ENCODE measurements at places on chromosomes 6 and 20. TPM values are rescaled to one million over a fixed set of nuclear protein-coding genes. Genes with fewer than 3 reads are reported as not detected.

DNA sequence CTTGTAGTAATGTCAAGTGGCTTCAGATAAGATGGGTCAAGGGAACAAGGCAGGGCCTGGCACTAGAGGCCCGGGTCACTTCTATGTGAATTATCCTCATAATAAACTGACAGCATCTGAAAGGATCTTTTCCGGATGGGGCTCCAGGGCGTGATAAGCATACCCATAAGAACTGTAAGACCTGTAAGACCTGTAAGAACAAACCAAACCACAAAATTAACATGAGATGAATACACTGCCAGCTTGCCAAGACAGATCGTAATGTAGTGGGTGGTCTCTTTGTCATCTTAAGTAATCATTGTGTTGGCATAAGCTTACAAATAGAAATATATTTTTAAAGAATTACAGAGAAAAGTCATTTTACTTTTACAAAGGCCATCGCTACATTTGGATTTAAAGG is 334.9 kb downstream of the RFPL4B start:
- no peak for DNase-seq

DNA sequence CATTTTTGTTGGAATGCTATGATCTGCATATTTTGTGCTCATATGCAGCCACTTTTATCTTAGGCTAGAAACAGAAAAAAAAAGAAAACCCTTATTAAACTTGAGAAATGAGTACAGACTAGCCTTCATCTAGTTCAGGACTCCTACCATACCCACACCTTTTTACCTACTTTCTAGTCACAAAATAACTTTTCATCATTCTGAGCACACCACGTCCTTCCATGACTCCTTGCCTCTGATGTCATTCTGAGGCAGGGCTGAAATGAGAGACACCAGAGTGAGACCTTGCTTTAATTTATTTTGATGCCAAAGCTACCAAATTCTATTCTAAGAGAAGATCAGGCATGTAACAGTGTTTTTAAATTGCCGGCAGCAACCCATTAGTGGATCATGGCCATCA is 38.8 kb downstream of the SNX3 start:
- no peak for DNase-seq

- DNase-seq: no peak
These were observed 66.5 kb upstream of the ADGRG6 start for GRCh38 chr6:142235272-142235671.

DNA sequence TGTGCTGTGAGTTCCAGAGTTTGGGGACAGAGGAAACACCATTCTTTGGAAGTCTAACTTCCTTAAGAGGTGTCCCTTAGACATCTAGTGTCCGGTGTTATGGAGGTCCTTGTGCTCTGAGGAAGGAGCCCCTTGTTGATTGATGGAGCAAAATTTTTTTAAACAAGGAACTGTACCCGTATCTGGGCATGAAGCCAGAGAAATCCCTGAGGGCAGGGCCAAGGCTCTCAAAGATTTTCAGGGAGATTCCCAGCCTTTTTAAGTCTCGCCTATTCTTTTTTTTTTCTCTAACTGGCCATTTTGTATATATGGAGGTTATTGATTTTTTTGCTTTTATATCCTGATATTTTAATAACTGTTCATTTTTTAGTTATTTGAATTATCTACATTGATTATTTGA is 45.9 kb downstream of the TRIM38 start:
- DNase-seq: no peak

GRCh38 chr20:46642265-46642968 is 8.8 kb downstream of the SLC13A3 start:
- DNase-seq: no peak

- DNase-seq: no peak
These were observed 55.5 kb downstream of the TCP11 start for GRCh38 chr6:35085359-35086281.

DNA sequence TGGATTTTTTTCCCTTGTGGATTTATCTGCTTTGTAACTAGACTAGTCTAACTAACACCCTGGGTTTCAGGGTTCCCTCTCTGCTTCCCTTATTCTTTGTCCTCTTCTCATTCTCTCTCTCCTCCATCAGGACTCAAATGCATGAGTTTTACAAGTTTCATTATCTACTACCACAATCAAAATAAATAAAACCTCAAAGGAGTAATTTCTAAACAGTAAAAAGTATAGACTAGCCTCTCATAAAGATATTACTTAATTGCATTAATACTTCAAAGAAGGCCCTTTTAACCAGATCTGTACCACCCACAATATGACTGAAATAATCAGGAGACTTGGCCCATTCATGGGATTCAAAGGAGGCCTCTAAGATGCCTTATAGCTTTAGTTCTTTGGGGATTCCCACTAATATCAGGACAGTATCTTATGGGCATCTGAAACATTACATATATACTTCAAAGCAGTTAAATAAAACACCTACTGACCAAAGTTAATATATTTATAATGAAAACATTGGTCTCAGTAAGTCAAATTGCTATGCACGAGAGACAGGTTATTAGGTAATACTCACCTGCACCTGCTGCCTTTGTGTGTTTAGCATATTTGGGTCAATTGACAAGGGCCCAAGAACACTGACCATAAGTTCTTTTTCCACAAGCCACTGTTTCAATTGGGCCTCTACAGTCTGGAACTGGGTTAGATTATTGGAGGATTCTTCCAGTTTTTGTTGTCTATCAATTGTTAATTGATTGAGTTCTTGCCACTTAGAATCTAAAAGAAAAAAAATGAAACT is 85.7 kb downstream of the DST start:
- no peak for DNase-seq

DNA sequence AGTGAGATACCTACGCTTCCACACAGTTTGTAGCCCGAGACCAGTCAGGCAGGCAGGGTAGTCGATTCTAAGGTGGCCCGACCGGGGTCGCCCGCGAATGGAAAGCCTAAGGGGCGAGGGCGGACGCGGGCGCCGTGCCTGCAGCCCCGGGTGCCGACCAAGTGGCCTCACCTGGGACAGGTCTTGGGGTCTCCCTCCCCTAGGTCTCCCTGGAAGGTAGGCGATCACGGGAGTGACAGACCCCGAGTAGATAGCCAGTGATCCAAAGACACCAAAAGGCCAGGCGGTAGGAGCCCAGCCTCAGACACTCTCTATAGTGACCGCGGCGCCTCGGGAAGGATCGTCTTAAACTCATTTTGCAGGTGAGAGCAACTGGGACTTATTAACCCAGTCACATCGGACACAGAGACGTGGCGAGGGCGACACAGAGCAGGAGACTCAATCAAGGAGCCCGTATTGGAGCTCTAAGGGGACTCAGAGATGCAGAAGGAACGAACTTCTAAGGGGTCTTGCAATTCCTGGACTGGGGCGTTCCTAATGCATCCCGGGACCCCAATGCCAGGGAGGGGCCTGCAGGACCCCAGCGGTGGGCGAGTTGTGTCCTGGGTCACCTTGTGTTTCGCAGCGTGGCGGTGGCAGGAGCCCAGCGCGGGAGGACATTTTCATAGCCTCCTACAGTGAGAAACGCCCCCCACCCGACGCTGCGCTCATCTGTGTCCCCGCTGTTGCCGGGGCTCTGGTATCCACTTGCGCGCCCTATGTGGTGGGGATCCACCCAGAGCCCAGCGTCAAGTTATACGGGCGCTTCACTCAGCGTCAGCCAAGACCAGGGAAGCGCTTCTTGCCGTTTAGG is 2.1 kb upstream of the VSX1 start:
- no peak for DNase-seq

DNA sequence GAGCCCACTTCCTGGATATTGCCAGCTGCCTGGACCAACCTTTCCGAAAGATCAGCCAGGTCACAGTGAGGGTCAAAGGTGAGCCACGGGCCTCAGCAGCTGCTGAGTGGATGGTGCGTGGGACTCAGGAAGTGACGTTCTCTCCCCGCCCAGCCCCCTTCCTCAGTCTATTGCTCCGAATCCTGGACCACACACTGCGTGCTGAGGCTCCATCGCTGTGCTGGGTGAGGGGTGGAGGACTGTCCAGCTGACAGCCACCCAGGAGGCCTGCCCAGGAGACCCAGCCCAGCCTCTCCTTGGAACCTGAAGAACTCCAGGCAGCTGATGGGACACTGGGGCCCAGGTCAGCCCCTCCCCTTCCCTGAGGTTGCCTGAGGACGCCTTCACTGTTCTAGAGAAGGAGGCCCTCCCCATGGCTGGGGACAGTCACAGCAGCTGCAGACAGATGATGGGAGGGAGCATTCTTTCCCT is 94.4 kb upstream of the CD93 start:
- peak; percentile 55 for DNase-seq

DNA sequence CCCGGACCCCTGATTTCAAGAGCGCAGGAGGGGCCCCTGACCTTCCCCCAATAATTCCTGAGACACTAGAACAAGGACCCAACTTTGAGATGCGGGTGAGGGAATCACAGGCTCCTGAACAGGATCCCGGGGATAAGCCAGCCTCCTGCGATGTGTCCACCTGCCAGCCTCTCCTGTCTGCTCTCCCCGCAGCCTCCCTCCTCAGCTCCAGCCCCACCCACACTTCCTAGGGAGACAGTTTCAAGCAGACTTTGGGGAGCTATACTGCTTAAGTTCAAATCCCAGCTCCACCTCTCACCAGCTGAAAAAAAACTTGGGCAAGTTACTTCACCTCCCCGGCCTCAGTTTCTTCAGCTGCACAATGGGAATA is 50.8 kb downstream of the GRM4 start:
- no peak for DNase-seq

DNA sequence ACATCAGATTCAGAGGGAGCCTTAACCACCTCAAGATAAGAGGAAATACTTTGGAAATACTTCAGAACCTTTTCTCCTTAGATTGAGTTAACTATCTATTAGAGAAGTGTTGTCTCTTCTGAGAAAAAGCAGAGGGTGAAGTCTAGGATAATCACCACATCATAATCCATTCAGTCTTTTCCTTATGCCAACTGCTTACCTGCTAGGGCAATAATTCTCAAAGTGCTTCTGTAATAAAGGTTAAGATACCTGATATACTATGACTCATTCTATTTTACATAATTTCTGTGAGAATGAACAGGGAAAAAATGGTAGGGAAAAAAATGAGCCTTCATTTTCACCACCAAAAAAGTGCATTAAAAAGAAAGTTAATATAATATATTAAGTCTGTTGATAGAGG is 70.1 kb upstream of the LOC128125822 start:
- DNase-seq: no peak

GRCh38 chr6:82017288-82017687 is 230.3 kb downstream of the IBTK start:
- DNase-seq: peak; percentile 78

GRCh38 chr6:92538926-92539325 is 880.4 kb downstream of the EPHA7 start:
- peak; percentile 26 for DNase-seq

- DNase-seq: peak; percentile 19
These were observed 1.6 kb upstream of the HEY2 start for GRCh38 chr6:125747589-125748405.

GRCh38 chr20:62795023-62795761 is 1.1 kb upstream of the MRGBP start:
- DNase-seq: peak; percentile 45

DNA sequence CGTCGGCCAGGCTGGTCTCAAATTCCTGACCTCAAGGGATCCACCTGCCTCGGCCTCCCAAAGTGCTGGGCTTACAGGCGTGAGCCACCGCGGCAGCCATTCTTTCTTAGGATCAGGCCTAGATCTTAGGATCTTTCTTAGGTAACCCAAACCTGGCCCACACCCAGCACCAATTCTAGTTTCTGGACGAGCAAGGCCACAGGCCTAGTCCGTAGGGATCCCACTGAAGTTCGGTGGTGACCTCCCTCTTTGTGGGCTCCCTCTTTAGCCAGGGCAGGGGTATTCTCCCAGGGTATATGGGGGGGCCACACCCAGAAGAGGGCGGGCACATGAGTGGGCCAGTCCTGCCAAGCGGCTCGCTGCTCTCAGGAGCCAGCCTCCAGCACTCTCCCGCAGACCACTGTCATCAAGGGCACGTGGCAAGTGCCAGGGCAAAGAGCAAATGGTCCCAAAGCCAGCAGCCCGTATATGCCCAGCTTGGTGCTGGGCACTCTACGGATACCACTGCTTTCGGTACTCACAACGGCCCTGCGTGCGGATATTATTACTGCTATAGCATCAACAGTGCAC is 6.5 kb downstream of the PXDC1 start:
- DNase-seq: no peak

DNA sequence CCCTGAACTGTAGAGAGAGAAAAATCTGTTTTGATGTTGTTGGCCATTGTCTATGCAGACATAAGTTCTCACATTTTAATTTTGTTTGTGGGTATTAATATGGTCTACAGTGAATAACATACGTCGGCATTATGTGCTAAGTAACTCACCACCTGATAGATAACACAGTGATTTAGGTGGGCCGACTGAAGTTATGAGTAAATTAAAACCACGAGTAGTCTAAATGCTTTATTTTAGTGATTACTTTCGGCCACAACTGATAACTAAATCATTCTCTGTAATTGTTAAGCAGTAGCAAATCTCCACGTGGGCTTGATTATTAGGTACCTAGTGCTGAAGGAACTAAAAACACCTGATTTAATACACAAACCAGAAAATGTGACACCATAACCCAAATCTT is 1.1 kb downstream of the DOP1A start:
- DNase-seq: no peak

- peak; percentile 22 for DNase-seq
These were observed 19.3 kb upstream of the EFCAB8 start for GRCh38 chr20:32839227-32839981.

- DNase-seq: peak; percentile 90
These were observed 40.3 kb downstream of the STX11 start for GRCh38 chr6:144190593-144190992.

DNA sequence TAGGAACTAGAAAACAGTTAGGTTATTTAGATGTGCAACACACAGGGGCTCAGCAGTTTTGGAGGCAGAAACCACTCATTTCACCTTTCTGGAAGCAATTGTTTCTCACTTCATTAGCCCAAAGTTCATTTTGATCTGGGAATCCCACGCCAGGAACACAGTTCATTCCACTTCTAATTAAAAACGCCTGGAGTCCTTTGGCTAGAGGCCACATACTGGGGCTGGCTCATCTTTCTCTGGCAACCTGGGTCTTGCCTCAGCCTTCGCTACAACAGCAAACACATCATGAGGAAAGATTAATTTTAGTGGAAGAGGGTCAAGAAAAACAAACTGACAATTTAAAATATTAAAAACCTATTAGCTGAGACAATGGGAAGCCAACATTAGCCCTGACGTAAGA is 69.7 kb downstream of the RFPL4B start:
- DNase-seq: no peak

DNA sequence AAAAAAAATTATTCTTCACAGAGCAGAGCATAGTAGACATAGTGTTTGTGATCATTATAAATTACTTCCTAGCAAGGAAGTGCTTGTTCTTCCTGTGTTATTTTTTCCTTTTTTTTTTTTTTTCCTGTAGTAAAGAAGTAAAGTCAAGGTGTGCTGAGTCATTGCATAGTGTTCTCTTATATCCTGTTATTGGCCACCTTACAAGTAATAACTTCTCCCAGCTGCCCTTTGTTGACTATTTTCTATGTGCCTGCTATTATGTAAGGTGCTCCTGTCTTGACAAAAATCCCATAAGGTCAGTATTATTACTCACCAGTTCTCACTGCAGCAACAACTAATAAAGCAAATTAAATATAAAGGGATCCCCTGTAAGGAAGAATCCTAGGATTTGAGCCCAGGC is 195.3 kb downstream of the GJA1 start:
- DNase-seq: no peak

Gene ESR1
- total RNA-seq: 0.83 TPM

Gene PHACTR1
- total RNA-seq: 7.9 TPM

Gene FAM83C
- not detected for total RNA-seq

Gene SCGN
- not detected for total RNA-seq

Gene TGM3
- not detected for total RNA-seq

Data from myocyte (in vitro differentiated cells).